Large intestine (tissue), 12 donors: ENCODE measurements at places on chromosomes 7 and 10. TPM values are rescaled to one million over a fixed set of nuclear protein-coding genes. Genes with fewer than 3 reads are reported as not detected.
A peak's percentile ranks its signal among the peaks of the same experiment; 100 is the strongest.

Gene FKBP6
- polyA plus RNA-seq, result 0.04 TPM

Gene CLDN4
- 395 TPM for polyA plus RNA-seq

Gene NPFFR1
- polyA plus RNA-seq, result 0.31 TPM

Gene ELFN1
- 2.3 TPM for polyA plus RNA-seq

DNA sequence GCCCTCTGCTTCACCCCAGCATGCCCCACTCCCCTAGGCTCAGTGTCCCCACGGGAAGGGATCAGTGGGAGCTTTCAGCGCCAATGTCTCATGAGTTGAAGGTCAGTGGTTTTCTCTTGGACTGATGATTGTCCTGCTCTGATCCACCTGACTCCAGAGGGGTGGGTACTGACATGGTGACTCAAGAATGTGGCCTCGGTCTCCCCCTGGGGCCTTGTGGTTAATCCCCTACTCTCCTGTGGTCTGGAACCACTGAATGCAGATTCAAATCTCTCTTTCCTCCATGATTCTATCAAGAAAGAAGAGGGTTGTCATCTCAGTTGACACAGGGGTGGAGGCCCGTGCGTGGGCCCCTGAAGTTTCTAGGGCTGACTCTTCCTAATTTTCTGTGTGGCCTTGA lies 176.9 kb downstream of the RPS24 start:
- H3K36me3 ChIP-seq, result no peaks in the 10 kb centered on the region
- H3K27me3 ChIP-seq, result no peaks in the 10 kb centered on the region
- no peak overlapping the region for H3K27ac ChIP-seq
- no peak for DNase-seq
- H3K4me3 ChIP-seq, result no peak overlapping the region
- no peaks in the 10 kb centered on the region for H3K4me1 ChIP-seq

GRCh38 chr10:95788830-95789229 lies 32.9 kb downstream of the ENTPD1 start:
- H3K4me1 ChIP-seq, result no peaks in the 10 kb centered on the region
- no peak for DNase-seq
- H3K27me3 ChIP-seq, result no peaks in the 10 kb centered on the region
- H3K27ac ChIP-seq, result no peak overlapping the region
- no peak overlapping the region for H3K4me3 ChIP-seq

DNA sequence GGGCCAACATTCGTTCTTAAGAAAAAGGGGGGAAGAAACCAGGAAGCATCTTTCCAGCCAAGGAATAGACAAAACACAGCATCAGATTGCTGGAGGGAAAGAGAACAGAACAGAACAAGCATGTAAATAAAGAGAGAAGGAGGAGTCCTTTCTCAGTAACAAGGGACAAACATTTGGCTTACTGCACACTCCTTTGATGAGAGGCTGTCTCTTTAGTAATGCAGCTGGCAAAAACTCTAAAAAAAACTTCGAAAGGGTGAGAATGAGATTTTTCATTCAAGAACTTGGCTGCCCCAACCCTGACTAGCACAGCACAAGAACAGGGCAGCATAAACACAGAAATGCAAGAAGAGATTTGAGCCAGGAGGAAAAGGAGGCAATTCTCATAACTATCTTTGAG lies 38.9 kb upstream of the IL6 start:
- DNase-seq, result no peak
- H3K4me1 ChIP-seq, result no peaks in the 10 kb centered on the region
- no peaks in the 10 kb centered on the region for H3K36me3 ChIP-seq
- no peak overlapping the region for H3K27ac ChIP-seq

GRCh38 chr7:157691586-157692459 lies 355.0 kb downstream of the DNAJB6 start:
- peaks cover 66% of the 10 kb centered on the region for H3K27me3 ChIP-seq
- H3K36me3 ChIP-seq, result no peaks in the 10 kb centered on the region
- H3K4me3 ChIP-seq, result no peak overlapping the region
- DNase-seq, result no peak

DNA sequence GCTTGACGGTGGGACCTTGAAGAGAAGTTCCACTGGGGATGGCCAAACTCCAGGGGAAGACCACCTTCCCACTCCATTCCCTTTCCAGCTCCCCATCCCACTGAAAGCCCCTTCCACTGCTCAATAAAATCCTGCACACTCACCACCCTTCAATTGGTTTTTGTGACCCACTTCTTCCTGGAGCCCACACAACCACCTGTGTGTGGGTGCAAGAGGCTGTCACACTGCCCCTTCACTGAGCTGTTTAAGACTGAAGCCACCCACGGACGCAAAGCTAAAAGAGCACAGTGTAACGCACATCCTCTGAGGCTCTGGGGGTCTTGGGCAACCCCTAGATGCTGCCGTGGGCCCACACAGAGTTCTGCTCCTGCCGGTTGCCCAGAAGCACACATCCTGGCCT lies 12.8 kb upstream of the PITRM1 start:
- H3K4me1 ChIP-seq, result no peaks in the 10 kb centered on the region
- no peak overlapping the region for H3K27ac ChIP-seq
- H3K36me3 ChIP-seq, result no peaks in the 10 kb centered on the region
- H3K27me3 ChIP-seq, result peaks cover 8% of the 10 kb centered on the region

DNA sequence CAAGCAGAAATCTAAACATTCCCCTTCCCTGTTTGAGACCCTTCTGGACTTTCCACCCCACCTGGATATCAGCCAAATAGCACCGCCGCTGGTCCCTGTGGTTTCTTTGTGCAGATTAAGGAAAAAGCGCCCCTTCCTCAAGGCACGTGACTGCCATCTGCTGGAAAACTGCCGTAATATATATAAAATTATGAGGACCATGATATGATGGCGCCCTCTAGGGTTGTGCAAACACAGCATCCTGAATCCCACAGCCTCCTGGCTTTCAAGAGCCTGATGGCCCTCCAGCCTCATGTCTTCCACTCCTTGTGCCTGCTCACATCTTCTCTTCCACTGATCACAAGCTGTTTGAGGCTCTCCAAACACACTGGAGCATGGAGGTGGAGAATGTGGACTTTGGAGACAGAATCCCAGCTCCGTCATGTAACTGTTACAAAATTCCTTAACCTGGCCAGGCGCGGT lies 121.3 kb downstream of the MYL10 start:
- peak; percentile 51 for DNase-seq
- H3K27me3 ChIP-seq, result no peaks in the 10 kb centered on the region
- no peak overlapping the region for H3K4me3 ChIP-seq
- H3K4me1 ChIP-seq, result peaks cover 4% of the 10 kb centered on the region

GRCh38 chr7:101124376-101125056 lies 2.4 kb upstream of the SERPINE1 start:
- no peak overlapping the region for H3K27ac ChIP-seq
- H3K27me3 ChIP-seq, result peaks cover 36% of the 10 kb centered on the region
- H3K4me3 ChIP-seq, result no peak overlapping the region
- H3K36me3 ChIP-seq, result no peaks in the 10 kb centered on the region

DNA sequence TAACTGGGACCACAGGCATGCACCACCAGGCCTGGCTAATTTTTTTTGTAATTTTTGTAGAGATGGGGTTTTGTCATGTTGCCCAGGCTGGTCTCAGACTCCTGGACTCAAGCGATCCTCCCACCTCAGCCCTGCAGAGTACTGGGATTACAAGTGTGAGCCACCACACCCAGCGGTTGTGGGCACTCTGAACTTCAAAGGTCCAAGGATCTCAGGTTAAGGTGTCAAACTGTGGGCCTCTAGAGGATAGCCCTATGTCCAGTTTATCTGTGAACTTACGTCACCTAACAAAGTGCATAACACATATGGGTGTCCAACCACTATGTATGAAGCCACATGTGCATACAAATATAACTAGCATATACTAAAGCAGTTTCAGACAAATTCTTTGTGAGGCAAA lies 3.2 kb upstream of the IL2RA start:
- H3K4me1 ChIP-seq, result no peaks in the 10 kb centered on the region
- no peak for DNase-seq
- H3K4me3 ChIP-seq, result no peak overlapping the region
- no peak overlapping the region for H3K27ac ChIP-seq

GRCh38 chr7:91582799-91583477 lies 297.6 kb downstream of the MTERF1 start:
- H3K36me3 ChIP-seq, result no peaks in the 10 kb centered on the region
- no peaks in the 10 kb centered on the region for H3K27me3 ChIP-seq
- no peak overlapping the region for H3K4me3 ChIP-seq
- no peak for DNase-seq
- no peaks in the 10 kb centered on the region for H3K4me1 ChIP-seq

GRCh38 chr7:104048055-104048454 lies 58.6 kb upstream of the RELN start:
- no peaks in the 10 kb centered on the region for H3K27me3 ChIP-seq
- H3K36me3 ChIP-seq, result no peaks in the 10 kb centered on the region
- H3K27ac ChIP-seq, result no peak overlapping the region
- H3K4me1 ChIP-seq, result no peaks in the 10 kb centered on the region

GRCh38 chr7:99141841-99142726 lies 1.8 kb downstream of the SMURF1 start:
- H3K4me3 ChIP-seq, result peak overlapping the region; percentile 49
- DNase-seq, result peak; percentile 64
- no peaks in the 10 kb centered on the region for H3K36me3 ChIP-seq
- H3K27me3 ChIP-seq, result no peaks in the 10 kb centered on the region
- H3K4me1 ChIP-seq, result peaks cover 6% of the 10 kb centered on the region

DNA sequence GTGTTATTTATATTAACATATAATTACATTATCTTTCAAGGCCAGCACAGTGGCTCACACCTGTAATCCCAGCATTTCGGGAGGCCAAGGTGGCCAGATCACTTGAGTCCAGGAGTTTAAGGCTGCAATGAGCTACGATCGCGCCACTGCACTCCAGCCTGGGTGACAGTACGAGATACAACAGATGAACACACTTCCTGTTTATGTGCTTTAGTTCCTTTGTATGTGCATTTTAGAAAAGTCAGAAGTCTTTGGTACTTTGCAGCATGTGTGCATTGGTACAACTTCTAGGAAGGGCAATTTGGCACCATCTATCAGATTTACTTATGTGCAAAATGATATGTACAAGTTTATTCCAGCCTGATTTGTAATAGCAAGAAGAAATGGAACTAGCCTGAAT lies 13.3 kb downstream of the SLC35G1 start:
- H3K27ac ChIP-seq, result no peak overlapping the region
- H3K4me3 ChIP-seq, result no peak overlapping the region
- no peak for DNase-seq
- peaks cover 8% of the 10 kb centered on the region for H3K36me3 ChIP-seq

GRCh38 chr10:78194050-78194449 lies 160.4 kb downstream of the RPS24 start:
- no peaks in the 10 kb centered on the region for H3K36me3 ChIP-seq
- peaks cover 24% of the 10 kb centered on the region for H3K4me1 ChIP-seq
- no peak for DNase-seq
- no peak overlapping the region for H3K4me3 ChIP-seq
- H3K27me3 ChIP-seq, result no peaks in the 10 kb centered on the region
